PC-9 (cell line): ENCODE measurements at places on chromosomes 5 and 9.

DNA sequence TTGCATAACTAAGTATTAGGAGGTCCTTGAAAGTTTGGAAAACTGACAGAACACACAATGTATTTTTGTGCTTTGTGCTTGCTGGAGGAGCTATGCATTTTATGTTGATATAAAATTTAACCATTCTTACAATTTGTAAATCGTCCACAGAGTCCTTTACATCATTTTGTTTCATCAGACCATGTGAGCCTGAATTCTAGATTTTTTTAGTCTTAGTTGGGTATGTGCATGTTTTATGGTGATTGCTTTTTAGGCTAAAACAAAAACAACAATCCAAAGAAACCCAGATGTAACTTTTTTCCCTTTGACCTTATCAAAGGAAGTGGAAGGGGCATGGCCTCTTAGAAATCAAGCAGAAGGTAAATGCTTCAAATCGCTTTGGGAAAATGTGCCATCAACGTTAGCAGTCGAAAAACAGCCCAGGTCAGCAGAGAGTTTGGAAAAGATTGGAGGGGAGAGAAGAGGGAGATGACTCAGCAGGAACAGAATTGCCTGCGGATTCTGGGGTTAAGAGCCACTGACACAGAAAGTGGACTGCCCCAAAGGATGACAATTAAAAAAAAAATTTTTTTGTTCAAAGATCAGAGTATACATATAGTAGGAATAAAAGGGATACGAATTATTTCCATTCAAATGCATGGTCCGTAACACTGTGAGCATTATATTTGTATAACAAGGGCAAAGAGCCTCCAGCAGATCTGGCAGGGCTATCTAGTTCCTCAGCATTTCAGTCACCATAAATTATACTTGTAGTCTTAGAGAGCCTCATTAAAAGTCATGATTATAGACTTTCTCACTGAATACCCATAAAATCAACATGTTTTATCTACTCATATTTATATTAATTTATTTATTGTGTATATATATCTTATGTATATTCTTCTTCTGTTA, 253.5 kb upstream of the HAPLN1 start:
- DNase-seq, result no peak

DNA sequence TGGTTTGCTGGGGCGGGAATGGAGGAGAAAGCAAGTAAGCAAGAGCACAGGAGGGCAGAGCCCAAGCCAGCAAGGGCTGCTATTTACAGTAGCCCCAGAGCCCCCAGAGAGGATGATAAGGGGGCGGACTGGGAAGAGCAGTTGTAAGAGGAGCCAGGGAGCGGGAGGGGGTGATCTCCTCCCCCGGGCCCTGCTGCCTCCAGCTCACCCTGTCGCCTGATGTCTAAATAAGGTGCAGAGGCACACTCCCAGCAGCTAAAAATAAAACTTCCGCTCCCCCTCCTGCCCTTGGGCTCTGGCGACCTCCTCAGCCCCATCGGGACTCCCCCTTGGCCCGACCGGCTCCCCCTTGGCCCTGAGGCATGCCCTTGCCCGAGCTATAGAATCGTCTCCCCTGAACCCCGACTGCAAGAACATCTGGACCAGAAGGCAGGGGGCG, 14.4 kb upstream of the CCDC69 start:
- DNase-seq, result no peak

DNA sequence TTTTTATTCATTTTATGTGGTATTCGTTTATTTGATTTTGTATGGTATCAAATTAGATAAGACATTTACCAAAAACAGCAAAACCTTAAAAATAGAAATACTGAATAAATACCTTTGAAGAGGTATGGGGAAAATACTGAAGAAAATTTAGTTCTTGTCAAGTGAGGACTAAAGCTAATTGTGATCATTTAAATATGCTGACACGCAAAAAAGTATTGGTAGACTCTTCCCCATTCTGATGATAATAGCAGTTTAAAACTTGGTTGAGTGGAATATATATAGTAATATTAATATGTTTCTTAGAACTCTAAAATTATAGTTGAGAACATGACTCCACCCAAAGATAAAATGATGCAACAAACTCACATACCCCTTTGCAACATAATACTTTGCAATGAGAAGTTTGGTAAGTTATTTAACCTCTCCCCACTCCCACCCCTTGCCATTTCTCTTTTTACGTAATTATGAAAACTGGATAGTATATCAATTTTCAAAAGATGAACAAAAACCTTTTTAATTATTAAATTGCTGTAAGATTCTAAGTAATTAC, 30.1 kb upstream of the SNX24 start:
- no peak for DNase-seq

- DNase-seq, result no peak
These were observed 62.8 kb downstream of the PDZD2 start for GRCh38 chr5:31701642-31702299.

- DNase-seq, result no peak
These were observed 48.0 kb upstream of the PHYKPL start for GRCh38 chr5:178280631-178281030.

GRCh38 chr5:64707191-64707590, 16.9 kb downstream of the SHISAL2B start:
- DNase-seq, result no peak

GRCh38 chr9:17138503-17138902, 3.7 kb downstream of the CNTLN start:
- no peak for DNase-seq

DNA sequence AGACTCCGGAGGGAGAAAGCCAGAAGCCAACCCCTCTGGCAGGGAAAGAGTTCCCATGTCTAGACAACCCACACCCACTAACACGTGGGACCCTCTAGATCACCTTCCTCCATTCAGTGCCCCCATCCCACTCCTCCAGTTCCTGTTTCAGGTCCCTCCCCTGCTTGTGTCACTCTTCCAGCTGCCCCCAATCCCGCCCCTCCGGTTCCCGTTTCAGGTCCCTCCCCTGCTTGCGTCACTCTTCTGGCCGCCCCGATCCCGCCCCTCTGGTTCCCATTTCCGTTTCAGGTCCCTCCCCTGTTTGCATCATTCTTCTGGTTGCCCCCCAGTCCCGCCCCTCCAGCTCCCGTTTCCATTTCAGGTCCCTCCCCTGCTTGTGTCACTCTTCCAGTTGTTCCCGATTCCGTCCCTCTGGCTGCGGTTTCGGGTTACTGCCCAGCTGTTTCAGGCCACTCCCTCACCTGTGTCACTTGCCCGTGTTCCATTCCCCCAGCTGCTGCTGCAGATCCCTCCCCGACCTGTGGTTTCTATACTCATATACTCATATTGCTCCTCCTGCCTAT, 64.8 kb upstream of the RANBP6 start:
- peak; percentile 84 for DNase-seq

GRCh38 chr9:114430457-114430856, 42.7 kb upstream of the AKNA start:
- DNase-seq, result no peak

DNA sequence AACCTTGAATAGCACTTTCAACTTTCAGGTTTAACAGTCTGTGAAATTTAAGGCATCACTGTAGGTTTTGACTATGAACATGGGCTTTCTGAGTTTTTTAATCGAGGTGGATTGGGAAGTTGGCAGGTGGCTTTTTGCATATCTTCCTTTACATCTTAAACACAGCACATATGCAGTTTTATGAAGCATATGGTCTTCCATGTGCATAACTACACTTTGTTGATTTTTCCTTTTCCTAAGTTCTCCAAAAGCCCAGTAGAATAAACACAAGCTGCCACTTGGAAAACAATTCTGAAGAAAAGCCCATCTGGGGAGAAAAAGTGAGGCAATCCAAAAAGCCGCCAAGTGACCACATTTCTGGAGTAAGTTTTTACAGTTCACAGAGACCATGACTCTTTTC, 236.5 kb upstream of the IL12B start:
- no peak for DNase-seq

DNA sequence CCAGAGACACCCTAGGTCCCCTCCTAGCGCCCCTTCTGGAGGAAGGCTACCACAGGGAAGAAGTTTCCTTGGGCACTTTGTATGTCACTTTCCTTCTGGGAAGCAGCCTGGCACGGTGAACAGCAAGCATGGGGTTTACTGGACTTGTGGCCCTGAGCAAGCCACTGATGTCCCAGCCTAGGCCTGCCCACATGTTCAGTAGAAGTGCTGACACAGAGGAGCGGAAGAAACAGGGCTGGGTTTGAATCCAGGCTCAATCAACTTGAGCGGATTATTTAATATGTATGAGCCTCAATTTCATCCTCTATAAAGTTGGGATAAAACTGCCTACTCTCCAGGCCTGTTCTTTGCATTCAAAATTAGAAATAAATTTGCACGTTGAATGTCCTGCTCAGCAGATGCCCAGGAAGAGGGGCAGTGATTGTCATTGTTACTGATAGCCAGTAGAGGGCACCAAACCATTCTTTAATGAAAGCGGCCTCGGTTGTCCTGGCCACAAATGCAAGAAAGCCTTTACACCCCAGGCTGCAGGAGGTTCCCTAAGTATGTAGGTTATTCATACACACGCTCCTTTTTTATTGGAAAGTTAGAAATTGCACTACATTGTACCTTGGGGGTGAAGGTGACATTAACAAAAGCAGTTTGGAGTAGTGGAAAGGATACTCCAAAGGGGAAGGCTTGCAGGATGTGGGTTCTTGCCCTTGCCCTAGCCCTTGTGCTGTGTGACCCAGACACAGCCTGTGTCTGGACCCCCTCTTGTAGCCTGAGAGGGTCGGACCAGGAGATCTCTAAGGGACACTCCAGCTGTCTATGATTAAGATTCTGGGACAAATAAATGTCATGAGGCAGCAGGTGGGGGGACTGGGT, 13.4 kb upstream of the XPA start:
- DNase-seq, result peak; percentile 59

- DNase-seq, result no peak
These were observed 1440.8 kb upstream of the ACO1 start for GRCh38 chr9:30943446-30944224.
